ENCODE measurements at places on chromosomes 7 and 10. TPM values are rescaled to one million over a fixed set of nuclear protein-coding genes. Genes with fewer than 3 reads are reported as not detected.

TMEM273 gene
- not detected for total RNA-seq

ERV3-1 gene
- total RNA-seq = 16.2 TPM

LEP gene
- total RNA-seq = 0.94 TPM

SLC13A1 gene
- not detected for total RNA-seq

Measured in smooth muscle cell of the coronary artery (primary cell).